ENCODE measurements at places on chromosomes 3 and 15.

- no peak for DNase-seq
Measured at GRCh38 chr3:151871639-151872468, 1.6 kb upstream of the SUCNR1 start.

GRCh38 chr15:63135804-63136203 lies 14.1 kb downstream of the LACTB start:
- DNase-seq = no peak

DNA sequence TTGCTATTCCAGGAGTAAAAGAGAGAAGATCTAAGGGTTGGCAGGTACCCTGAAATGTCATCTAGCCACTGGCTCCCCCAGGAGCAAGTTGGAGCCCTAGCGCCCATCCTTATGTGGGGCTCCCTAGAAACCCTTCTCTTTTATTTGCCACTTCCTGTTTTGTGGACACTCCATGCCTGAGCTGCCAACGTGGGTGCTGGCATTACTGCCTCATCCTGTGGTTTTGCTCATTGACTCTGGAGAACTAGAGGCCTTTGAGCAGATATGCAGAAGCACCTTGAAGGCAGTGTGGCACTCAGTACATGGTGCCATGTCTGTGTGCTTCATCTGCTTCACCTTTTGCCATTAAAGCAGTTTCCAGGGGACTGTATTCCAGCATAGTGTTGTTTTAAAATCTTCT lies 8.1 kb downstream of the EDEM1 start:
- no peak for DNase-seq

DNA sequence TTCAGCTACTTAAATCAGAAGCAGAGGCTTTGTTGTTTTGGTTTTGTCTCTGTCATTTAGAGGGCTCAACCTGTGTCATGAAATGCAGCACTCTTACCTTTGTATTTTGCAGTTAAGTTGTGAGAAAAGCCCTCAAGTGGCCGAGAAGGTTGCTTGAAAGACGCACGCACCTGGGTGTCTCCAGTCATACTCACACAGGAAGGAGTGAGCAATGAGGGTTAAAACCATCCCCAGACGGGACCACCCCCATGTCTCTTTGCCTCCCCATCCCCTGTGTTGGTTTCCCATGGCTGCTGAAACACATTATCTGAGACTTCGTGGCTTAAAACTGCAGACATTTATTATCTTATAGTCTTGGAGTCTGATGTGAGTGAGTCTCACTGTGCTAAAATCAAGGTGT lies 376.1 kb upstream of the CFAP20DC start:
- DNase-seq = no peak

DNA sequence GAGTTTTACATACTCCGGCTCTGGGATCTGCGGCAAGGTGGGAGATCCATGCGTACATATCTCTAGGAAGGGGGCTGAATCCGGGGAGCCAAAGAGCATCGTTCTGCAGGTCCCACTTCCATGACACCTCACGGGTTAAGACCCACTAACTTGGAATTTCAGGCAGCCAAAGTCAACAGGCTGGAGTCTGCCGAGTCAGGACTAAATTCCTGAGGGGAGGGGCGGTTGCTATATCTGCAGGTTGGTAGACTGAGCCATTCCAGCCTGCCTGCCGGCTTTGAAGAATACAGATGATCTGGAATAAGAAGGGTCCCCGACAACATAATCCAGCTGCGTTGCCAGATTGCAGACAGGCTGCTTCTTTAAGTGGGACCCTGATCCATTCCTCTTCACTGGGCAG lies 65.4 kb upstream of the PEX5L start:
- DNase-seq = no peak

- DNase-seq = no peak
Measured at GRCh38 chr3:169836078-169836941, 23.6 kb upstream of the LRRC34 start.

- DNase-seq = no peak
Measured at GRCh38 chr15:27382361-27383025, 411.5 kb downstream of the GABRG3 start.

- DNase-seq = no peak
Measured at GRCh38 chr15:74123131-74123429, 7.3 kb upstream of the ISLR2 start.

DNA sequence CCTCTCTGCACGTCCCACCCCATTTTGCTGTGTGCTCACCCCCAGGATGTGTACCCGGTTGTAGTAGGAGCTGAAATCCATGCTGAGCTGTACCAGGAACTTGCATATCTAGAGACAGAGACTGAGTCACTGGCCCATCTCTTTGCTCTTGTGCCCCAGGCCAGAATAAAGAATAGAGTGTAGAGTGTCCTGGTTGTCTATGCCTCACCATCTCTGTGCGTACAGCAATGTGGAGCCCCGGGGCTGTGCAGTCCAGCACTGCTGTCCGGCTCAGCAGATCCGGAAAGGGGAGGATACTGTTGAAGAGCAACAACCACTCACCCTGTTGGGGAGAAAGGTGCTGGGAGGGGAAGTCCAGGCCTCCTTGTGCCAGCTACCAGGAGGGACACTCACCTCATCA lies 2.6 kb downstream of the DALRD3 start:
- DNase-seq = no peak

- no peak for DNase-seq
Measured at GRCh38 chr15:95327661-95328060, 1002.8 kb upstream of the NR2F2 start.

DNA sequence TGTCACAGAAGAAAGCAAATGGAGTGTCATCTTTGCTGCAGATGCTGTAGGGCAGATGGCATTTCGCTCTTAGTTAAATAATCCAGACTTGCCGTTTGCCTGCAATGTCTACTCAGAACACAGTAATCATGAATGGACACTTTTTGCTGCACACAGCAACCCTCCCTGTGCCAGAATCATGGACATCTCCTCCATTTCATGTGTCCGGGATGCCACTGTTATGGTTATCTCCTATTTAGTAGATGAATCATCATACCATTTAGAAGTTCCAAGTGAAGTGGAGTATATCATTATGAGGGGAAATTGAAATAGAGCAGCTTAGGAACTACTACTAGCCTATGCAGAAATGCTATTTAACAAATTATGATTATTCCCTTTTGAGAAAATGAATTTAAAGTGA lies 118.5 kb downstream of the DUT start:
- DNase-seq = no peak

GRCh38 chr15:99315636-99316035 lies 64.4 kb downstream of the LRRC28 start:
- no peak for DNase-seq

- no peak for DNase-seq
Measured at GRCh38 chr3:142999881-143000280, 1.5 kb upstream of the U2SURP start.

- no peak for DNase-seq
Measured at GRCh38 chr15:78302579-78303312, 3.3 kb upstream of the SKIC8 start.

- no peak for DNase-seq
Measured at GRCh38 chr15:44308889-44309288, 20.4 kb downstream of the GOLM2 start.
